ENCODE measurements at places on chromosomes 6 and 20.

- no peak for DNase-seq
Observed at GRCh38 chr6:133551847-133552341, 310.7 kb downstream of the EYA4 start.

DNA sequence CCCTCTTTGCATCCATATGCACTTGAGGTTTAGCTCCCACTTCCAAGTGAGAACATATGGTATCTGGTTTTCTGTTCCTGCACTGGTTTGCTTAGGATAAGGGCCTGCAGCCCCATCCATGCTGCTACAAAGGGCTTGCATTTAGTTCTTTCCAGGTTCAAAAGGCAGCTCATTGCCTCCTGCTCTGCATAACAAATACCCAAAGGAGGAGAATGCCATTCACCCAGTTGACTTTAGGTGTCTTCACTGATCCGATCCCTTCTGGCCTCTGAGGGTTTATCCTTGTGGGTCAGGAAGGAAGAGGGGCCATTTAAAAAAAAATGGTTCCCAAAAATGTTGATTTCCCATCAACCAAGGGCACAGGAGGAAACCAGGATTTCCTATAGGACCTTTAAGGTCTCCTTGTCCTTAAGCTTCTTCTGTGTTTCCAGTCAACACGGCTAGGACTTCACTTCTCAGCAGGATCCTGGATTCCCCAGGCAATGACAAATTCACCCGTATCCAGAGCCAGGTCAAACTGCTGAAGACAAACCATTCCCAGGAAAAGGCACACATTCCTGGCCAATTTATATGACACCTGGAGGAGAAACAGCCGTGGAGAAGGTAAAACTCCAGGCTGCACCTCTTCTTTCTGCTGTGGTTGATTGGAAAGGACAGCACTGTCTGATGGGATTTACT is 447.7 kb upstream of the CDH4 start:
- no peak for DNase-seq

DNA sequence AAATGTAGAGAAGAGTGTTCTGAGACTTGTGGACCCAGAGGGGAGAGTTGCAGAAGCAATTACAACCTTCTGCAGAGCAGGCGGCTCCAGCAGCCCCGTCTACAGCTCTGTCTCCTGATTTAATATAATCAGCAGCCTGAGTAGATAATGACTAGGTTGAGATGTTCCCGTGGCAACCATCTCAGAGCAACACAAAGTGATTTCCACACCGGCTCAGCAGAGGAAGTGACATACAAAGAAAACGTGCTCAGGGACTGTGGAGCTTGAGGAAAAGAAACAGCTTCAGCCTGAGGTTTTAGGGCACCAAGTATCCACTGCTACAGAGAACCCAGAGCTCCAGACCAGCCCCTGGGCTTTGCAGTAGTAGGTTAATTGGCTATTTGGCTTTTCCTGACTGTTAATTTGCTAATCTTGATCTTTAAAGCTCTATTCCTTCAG is 136.4 kb downstream of the MTFR2 start:
- no peak for DNase-seq

GRCh38 chr20:5128886-5129285 is 2.1 kb downstream of the CDS2 start:
- no peak for DNase-seq

DNA sequence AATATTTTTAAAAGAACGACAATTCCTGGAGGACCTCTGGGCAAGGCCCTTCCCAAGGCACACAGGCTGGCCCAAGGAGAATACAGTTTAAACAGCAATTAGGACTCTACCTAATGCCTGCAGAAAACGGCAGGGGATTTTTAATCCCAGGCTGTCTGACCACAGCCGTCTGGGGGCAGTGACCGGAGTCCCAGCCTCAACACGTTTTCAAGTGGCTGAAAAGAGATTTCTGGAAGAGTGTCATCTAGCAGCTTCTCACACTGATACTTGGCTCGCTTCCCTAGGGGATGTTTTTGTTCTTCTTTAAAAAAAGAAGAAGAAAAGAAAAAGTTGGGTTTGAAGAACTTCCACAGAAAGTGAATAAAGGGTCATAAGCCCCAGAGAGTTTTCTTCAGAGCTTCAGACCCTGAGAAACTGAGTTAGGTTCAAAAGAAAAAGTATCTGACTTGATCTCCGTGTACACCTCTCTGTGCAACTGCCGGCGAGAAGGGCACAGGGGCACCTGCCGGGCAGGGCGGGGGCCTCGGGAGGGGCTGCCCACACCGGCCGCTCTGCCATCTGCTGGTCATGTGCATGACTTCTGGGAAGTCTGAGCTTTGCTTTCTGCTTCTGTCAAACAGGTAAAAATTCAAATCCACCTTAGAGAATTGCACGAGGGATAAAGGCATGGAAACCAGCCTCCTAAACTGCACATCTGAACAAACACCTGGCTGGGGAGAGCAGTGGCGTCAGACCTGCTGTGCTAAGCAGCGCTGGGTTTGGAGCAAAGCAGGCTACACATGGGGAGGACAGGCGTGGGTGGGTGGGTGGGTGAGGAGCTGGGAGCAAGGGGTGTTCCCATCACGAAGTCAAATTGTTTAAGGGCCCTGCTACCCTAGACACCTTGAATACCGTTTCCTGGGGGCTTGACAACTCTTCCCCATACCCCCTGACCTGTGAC is 33.0 kb downstream of the RRBP1 start:
- DNase-seq = peak; percentile 24

DNA sequence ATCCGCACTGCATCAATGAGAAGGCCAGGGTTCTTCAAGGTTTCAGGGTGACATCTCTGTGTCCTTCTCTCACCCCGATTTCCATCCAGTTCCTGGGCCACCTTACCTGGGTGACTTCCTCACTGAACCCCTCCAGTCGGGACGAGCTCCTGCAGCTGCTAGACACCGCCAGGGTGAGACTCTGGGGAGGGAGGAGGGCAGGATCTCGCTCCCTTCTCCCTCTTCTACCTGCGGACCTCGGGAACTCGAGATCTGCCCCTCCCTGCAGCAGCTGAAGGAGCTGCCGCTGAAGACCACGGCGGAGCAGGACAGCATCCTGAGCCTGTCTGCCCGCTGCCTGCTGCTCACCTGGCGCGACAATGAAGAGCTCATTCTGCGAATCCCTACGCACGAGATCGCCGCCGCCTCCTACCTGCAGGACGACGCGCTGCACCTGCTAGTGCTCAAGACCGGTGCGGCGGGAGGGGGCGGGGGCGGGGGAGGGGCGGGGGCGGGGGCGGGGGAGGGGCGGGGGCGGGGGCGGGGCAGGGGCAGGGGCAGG is 7.5 kb downstream of the CCM2L start:
- DNase-seq = peak; percentile 34

DNA sequence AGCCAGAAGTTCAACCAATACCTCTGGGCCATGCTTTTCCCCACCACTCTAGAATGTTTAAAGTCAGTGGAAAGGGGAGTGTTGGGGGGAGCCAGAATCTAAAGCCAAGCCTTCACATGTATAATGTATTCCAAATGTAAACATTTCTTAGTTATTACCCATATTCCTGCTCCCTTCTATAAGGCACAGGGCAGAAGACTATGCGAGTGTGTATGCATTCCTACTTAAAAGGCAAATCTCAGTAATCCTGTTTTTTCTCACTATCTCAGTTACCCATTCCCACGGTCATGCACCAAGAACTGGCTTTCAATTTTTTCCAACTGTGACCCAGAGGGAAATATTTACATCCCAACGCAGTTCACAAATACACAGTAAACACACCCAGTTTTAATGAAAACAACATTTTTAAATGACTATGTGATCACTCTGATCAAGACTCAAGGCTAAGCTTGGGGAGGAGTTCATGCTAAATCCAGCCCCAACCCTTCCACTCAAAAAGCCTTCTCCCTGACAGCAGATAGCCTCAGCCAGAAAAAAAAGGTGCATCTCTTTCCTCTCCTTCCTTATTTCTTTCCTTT is 57.5 kb downstream of the EPB41L2 start:
- DNase-seq = no peak

GRCh38 chr6:23524548-23524947 is 601.5 kb upstream of the NRSN1 start:
- no peak for DNase-seq

- no peak for DNase-seq
Observed at GRCh38 chr6:85395746-85396145, 54.1 kb upstream of the NT5E start.

DNA sequence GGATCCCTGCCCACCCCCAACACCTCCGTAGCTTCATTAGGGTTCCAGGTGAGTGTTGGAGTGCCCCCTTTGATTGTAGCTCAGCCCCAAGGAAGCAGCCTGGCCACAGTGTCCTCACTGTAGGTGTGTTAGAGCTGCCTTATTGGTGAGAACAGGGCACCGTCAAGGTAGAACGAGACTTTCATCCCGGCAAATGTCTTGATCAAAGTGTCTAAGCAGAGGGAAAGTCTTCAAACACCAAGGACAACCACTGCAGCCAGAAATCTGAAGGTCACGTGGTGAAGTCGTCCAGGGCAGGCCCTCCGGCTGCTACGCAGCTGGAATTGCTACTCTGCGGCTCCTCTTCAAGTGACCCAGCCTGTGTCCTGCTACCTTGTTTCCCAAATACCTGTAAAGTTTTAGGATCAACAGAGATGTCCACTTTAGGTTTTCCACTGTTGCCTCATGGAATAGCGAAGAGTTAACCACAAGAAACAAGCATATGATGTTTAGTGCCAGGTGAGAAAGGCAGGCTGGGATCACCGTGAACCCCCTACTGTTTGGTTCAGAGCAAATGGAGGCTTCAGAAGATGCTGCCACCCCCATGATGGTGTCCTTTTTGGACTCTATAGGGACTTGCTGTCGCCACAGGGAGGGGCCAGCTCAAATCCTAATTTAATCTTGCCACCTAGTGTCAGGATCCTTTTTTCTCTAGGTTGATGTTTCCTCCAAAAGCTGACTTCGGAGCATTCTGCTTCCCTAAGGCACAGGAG is 1.7 kb upstream of the DLL1 start:
- no peak for DNase-seq

GRCh38 chr6:17395112-17395511 is 1.7 kb downstream of the CAP2 start:
- DNase-seq = no peak

GRCh38 chr6:132144456-132144855 is 193.3 kb upstream of the CCN2 start:
- no peak for DNase-seq

DNA sequence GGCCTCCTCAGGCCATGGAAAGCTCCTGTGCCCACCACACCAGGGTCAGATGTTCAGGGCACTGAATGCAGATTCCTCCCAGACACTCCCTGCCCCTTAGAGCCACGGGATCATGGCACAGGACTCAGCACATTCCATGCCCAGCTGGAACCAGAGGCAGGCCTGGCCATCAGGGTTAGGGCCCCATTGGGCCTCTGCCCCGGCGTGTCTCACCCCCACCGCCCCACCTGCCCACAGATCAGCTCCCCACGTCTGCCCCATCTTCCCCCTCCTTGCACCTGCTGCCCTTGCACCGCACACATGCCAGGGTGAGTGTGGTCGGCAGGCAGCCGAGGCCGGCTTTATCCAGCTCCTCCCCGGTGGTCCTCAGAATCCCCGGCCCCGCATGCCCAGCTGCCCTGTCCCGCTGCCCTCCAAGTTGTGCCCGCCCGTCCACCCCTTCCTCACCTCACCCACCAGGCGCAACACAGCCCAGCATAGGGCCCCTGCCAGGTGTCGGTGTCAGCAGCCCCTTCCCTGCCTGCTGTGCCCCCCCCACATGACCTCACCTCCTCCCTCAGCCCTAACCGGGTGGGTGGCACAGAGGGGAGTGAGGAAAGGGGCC is 2.2 kb upstream of the SRMS start:
- no peak for DNase-seq

DNA sequence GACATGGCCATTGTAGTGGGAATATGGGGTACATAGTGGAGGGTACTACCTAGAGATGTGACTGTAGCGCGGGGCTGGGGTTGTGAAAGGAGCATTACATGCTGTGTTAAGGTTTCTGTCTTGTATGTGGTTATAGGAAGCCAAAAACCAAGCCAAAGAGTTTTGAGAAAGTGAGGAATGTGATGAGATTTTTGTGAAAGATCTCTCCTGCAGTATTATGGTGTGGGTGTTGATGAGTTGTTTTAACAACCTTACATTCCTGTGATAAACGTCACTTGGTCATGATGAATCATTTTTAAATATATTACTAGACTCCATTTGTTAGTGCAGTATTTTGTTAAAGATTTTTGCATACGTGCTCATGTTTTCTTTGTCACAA is 48.9 kb downstream of the ZFAND3 start:
- DNase-seq = no peak

- DNase-seq = peak; percentile 45
Observed at GRCh38 chr6:150891888-150892485, 26.5 kb downstream of the MTHFD1L start.

DNA sequence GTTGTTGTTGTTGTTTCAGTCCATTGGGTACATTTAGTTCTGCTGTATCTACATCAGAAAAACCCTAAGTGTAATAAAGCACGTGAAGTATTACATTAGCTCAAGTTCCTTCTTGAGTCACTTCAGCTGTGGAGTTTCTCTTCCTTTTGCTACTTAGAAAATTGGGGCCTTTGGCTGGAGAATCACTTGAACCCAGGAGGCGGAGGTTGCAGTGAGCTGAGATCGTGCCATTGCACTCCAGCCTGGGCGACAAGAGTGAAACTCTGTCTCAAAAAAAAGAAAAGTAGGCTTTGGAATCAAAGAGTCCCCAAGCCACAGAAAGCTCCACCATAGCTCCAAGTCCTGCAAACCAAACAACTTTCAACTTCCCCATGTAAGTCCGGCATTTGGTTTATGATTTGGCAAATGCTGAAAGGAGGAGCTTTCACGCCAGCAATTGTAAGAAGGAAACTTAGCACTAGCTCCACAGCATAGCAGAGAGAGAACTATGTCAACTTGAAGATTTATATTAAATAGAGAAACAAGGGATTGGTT is 56.5 kb upstream of the RNF144B start:
- DNase-seq = no peak

DNA sequence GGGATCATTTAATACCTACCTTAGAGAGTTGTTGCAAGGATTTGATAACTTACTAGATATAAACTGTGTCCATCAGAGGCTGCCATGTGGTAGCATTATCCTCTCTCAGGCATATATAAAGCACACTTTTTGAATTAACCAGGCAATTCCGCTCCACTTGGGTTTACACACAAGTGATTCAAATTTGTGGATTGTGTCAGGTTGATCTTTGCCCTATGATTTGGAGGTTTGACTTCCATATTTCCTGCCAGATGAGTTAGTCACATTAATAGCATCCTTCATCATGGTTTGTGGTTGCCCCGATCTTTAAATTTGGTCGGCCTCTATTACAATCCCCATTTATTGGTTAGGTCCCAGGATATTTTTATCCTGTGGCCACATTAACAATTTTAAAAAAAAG is 44.8 kb upstream of the CTAGE9 start:
- DNase-seq = no peak

DNA sequence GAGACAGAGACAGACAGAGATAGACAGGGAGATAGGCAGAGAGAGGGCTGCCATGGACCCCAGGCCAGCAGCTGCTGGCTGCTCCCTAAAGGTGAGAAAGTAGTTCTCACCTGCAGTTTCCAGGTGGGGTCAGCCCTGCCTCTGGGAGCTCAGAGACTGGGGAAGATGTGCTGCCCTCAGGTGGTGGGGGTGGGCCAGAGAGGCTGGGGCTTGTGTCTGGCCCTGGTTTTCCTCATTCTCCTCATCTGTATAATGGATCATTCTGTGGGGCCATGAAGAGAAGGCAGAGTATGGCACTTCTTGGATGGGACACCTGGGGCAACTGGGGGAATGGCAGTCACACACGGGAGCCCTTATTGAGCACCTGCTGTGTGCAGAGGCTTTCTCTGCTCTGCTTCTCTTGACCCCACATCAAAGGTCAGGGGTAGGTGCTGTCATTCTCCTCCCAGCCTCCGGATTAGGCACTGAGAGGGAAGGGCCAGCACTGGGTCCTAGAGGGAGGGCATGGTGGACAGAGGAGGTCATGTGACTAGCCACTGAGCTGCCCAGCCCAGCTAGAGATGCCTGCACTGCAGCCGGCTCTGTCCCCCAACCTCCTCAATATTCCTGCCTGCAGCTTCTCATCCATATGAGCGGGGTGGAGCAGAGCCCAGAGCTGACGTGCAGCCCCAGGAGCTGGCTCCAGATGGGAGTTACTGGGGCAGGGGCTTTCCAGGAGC is 4.1 kb downstream of the ANGPT4 start:
- DNase-seq = no peak

Measured in stimulated activated CD4-positive, alpha-beta T cell treated with anti-CD3 and anti-CD28 coated beads, Interleukin-1b, Interleukin-23, amount 100 ng/mL, for 48 hours (primary cell).